ENCODE measurements at places on chromosomes 13 and 19.

- DNase-seq, result no peak
Observed at GRCh38 chr13:53782488-53782961, 753.9 kb downstream of the OLFM4 start.

- no peak for DNase-seq
Observed at GRCh38 chr13:61128850-61129645, 286.6 kb downstream of the PCDH20 start.

DNA sequence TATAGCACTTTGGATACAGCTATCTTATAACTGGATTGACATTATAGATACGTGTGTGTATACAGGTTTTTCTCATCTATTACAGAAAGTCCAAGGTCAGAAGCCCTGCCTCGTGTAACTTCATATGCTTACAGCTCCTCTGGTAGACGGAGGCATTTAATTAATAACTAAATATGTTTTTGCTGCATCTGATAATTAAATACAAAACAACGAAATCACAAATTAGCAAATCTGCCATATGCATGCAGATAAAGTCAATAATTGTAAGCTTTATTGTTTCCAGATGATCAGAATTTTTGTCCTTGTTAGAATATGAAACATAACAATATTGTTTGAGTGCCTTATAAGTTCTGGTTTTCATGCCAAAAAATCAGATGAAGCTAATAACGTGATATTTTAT is 717.7 kb downstream of the LIG4 start:
- DNase-seq, result no peak

GRCh38 chr13:36142735-36143134 is 11.6 kb upstream of the DCLK1 start:
- no peak for DNase-seq

DNA sequence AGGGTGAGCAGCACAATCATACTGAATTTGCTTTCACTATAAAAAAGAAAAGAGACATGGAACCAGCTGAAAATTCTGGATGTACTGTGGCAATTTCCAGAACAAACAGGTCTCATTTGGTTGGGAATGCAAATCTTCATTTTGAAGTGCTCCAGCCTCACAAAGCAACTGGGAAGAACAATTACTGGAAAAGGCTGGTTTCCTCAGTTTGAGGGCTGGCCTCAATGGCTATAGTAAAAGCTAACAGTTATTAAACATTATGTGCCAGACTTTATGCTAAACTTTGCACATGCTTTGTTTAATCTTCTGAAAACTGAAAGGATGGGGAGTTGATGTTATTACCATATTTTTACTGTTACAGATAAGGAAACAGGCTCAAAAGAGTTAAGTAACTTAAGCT is 3.0 kb downstream of the OBI1 start:
- DNase-seq, result no peak

GRCh38 chr19:4970558-4971423 is 1.9 kb downstream of the KDM4B start:
- DNase-seq, result no peak

DNA sequence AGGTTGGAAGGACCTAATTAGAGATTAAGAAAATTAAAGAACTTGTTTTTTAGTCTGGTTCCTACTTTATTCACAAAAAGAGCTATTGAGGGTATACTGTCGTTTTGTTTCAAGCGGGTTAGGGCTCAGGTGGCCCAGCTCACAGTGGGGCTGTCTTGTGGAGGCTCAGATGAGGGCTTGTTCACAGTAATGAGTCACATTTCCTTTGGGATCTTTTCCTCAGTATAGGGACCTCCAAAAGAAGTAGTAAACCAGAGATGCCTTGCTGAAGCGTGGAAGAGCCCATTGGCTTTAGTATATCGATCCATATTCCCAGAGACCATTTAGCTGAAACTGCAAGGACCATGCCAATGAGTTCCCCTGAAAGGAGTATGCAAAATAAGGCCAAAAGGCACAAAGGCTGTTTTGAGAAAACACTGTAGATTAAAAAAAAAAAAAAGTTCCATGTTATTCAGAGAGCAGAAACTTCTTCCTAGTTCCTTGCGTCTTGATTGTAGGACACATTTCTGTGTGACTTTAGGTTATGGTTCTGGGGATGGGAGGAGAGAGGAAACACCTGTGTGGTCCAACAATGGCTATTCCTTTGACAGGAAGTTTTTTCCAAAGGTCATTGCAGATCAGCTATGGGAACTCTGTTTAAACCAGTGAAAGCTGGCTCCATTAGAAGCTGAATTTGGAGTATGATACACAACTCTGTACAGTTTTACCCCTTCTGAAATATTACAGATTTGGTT is 32.8 kb upstream of the GPI start:
- no peak for DNase-seq

DNA sequence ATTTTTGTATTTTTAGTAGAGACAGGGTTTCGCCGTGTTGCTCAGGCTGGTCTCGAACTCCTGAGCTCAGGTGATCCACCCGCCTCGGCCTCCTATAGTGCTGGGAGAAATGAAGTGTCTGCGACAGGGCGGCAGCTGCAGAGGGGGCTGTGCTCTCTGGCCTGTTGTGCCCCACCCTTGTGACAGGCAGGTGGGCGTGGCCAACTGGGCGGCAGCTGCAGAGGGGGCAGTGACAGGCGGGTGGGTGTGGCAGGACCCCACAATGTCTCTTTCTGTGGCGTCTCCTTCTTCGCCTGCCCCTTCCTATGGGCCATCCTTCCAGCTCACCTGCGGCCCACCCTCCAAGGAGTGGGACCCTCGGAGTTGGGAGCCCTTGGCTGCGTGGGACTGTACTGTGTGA is 11.8 kb downstream of the STK11 start:
- DNase-seq, result no peak

DNA sequence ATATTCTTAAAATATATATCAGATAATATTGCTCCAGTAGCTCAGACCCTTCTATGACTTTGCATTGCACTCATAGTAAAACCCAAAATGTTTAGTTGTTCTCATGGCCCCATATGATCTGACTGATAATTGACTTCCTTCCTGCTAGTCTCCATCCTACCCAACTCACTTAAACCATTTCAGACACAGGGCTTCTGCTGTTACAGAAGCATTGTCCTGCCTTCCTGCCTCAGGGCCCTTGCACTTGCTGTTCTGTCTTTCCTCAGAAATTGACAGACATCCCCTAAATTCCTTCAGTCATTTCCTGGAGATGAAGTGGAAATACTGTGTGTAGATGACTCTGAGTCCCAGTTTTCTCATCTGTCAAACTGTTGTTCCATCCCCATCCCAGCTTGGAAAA is 19.7 kb downstream of the FBXL12 start:
- no peak for DNase-seq

DNA sequence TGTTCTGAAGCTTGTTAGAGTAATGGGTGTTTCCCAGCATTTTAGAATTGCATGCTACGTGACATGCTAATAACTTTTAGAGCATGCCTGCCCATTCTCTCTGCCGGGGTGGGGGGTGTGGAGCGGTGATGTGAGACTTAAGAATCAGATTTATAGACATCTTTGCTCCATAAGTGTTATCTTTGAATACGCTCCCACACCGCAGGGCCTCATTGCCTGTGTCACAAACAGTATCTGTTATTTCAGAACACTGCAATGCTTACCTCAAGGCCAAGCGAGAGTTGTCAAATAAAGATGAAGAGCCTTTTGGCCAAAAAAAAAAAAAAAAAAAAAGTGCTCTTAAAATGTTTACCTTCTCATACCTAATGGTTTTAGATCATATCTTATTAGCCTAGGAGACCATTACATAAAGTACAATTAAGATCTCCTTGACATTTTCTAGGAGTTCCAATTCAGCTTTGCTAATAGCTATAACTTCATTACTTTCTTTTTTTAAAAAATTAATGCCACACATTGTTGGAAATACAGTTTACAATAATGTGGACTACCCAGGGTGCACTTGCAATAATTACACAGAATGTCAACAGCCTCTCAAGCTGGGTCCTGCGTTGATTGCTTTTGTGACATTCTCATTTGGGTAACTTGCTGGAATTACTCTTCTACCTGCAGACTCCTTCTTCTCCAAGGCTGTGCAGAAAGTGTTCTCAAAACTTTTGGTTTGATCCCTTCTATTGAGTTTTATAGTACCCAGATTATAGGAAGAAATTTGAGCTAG is 525.3 kb downstream of the KLF12 start:
- no peak for DNase-seq

GRCh38 chr19:32497391-32497790 is 83.6 kb upstream of the PDCD5 start:
- no peak for DNase-seq

DNA sequence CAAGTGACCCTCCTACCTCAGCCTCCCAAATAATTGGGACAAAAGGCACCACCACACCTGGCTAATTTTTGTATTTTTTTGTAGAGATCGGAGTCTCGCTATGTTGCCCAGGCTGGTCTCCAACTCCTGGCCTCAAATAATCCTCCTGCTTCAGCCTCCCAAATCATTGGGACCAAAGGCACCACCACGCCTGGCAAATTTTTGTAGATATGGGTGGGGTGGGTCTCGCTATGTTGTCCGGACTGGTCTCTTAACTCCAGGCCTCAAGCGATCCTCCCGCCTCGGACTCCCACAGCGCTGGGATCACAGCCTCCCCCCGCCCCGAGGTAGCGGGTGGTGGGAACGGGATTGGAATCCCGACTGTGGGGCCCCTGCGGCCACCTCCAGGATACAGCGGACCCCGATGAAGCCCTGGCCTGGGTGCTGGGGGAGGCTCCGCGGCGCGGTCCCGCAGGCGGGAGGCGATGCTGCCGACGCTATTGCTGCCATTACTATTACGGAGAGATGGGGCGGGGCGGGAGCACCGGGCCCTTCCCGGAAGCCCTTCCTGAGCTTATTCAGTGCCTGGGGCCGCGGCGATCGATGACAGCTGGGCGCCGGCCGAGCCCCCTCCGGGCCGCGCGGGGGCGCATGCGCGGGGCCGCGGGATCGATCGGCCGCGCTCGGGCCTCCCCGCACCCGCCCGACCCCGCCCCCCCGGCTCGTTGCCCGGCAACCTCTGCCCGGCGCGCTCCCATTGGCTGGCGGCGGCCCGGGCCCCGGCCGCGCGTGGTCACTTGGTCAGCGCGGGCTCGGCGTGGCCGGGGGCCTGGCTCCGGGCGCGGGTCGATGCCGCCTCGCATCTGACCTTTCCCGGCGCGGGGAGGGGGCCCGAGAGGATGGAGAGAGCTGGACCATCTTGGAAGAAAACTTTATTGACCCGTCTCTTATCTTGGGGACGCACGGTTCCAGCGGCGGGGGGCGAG is 27.9 kb upstream of the ONECUT3 start:
- DNase-seq, result peak; percentile 55

GRCh38 chr13:51584731-51585672 is 740 bp downstream of the WDFY2 start:
- DNase-seq, result peak; percentile 71

- DNase-seq, result no peak
Observed at GRCh38 chr19:46524308-46524707, 28.6 kb upstream of the PNMA8B start.

DNA sequence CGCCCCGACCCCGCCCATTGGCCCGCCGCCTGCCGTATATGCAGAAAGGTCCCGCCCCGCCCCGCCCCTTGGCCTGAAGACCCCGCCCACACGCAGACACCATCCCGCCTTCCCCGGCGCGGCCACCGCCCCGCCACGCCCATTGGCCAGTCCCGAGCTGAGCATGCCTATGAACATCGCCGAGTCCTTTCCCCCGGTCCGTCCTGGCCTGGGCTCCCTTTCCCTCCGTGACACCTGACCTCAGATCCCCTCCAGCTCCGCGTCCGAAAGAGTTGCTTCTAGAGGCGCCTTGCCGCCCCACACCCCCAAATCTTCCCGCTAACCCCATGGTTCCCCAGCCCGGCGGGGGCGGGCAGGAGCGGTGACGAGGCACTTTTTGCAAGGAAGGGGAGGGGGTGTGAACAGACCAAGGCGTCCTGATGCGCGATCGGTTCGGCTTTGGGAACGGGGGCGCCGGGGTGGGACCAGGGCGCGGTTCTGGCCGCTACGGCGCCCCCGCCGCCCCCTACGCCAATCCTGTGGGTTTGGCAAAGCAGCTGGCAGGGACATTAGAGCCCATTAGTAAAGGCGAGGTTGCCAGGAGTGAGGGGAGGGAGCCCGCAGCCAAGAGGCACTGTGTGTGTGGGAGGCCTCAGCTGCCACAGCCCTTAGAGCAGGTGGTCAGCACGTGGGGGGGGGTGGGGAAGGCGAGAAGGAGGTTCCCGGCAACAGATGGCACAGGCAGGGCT is 406 bp upstream of the NUMBL start:
- DNase-seq, result peak; percentile 85

DNA sequence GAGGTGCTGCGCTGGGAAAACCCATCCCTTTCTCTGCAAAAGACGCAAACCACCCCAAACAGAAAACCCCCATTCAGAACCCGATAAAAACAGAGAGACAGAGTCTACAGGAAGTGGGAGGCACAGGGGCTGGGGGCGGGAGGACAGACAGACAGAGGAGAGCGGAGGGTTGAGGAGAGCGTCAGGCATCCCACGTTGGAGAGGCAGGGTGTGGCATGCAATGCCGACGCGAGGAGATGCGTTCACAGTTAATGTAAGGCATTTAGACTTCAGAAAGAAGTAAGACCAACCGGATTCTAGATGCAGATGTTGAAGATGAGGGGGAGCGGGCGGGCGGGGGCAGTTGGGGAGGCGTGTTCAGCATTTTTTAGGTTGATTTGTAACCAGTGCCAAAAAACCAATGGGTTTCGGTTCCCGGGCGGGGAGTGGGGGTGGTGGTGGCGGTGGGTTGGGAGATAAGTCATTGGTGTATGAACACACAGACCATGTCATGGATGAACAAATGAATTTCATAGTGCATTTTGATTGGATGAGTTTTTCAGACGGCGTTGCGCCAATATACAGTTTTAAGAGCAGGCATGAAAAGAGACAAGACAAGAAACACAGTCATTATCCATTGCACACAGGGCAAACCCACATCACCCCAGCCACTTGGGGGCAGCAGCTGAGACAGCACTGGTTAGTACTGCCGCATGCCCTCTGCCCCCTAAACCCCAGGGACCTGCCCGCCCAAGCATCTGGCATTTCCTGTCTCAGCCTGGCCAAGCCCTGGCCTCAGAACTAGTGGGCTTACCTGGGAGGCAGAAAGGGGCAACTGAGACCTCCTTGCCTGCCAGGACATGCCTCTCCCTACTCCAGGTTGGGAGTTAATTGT is 91.3 kb downstream of the IER2 start:
- DNase-seq, result no peak

DNA sequence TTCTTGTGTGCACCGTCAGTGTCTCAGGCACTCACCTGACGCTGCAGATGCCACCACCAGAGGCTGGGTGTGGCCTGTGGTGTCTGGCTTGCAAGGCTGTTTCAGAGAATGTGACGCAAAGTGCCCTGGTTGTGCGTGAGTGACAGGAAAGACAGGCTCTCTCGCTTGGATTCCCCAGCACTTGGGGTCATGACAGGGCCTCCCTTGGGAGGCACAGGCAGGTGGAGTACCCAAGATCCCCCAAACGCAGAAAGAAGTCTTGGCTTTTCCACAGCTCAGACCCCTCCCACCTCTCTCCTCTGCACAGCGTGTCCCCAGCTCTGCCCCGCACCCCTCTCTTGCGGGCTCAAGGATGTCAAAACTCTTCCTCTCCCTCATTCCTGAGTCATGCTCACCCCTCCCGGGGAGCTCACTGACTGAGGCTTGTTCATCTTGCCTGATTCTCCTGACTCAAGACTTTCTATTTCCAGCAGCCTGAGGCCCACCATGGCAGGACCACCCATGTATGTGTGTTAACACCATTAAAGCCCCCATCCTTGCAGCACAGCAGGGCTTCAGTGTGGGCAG is 21.0 kb downstream of the DHX34 start:
- no peak for DNase-seq

- no peak for DNase-seq
Observed at GRCh38 chr13:79501538-79502232, 20.7 kb downstream of the NDFIP2 start.

Data from T-helper 2 cell treated with Interferon-gamma antibody and Interleukin-4, amounts not matched to agents 5 μg/mL and 100 μg/mL, for 36 hours (primary cell).